ENCODE measurements at places on chromosomes 12 and 14. TPM values are rescaled to one million over a fixed set of nuclear protein-coding genes. Genes with fewer than 3 reads are reported as not detected.

DNA sequence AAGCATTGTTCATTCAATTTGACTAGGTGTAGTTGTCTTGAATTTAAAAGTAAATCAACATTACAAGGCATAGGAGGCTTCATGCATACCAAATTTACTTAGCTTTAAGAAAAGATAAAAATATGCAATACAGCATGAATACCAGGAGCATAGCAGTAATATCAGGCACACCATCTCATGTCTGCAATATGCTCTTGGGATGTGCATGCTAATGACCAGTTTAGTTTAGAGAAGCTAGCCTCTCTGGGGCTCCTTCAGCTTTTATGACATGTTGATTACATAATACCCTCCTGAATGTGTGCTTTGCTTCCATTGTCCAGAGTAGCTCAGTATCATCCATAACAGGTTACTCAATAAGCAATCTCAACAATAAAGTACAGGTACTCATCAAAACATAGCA lies 497.2 kb downstream of the FLRT2 start:
- no peaks in the 10 kb centered on the region for H3K36me3 ChIP-seq
- no peak overlapping the region for H3K4me3 ChIP-seq
- no peak overlapping the region for H3K27ac ChIP-seq
- DNase-seq: no peak

- DNase-seq: no peak
- no peaks in the 10 kb centered on the region for H3K27me3 ChIP-seq
- H3K4me3 ChIP-seq: no peak overlapping the region
- peak overlapping the region; percentile 91 for H3K27ac ChIP-seq
- H3K4me1 ChIP-seq: peaks cover 20% of the 10 kb centered on the region
- H3K36me3 ChIP-seq: no peaks in the 10 kb centered on the region
Observed at GRCh38 chr12:108691998-108692808, 39.1 kb downstream of the CORO1C start.

The TSHR gene
- 0.87 TPM for total RNA-seq

GRCh38 chr12:127150028-127150427 lies 1116.9 kb upstream of the TMEM132C start:
- no peak overlapping the region for H3K27ac ChIP-seq
- peaks cover 8% of the 10 kb centered on the region for H3K4me1 ChIP-seq
- no peak overlapping the region for H3K4me3 ChIP-seq
- H3K36me3 ChIP-seq: no peaks in the 10 kb centered on the region
- DNase-seq: no peak

DNA sequence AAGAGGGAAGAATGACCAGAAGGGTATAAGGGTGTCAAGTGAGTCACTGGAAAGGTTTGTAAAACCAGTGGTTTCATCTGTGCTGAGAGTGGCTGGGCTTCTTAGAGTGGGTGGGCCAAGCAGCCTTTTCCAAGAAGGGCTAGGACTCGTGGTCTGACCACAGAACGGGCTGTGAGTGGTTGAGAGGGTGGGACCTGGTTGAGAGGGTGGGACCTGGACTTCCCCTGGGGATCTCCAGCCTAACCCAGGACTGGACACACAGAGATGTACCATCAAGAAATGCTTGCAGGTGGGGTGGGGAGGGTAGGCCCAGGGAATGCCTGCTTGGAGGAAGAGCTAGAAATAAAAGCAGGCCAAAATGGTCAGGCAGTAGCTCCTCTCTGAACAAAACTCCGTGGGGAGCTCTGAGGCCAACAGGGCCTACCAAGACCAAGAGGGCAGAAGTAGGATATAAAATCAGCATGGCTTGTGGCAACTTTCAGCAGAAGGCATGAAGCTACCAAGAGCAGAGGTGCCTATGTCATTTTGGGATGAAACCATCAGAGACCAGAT lies 140.5 kb downstream of the FOXN3 start:
- H3K4me3 ChIP-seq: no peak overlapping the region
- no peak for DNase-seq
- no peaks in the 10 kb centered on the region for H3K27me3 ChIP-seq
- no peaks in the 10 kb centered on the region for H3K36me3 ChIP-seq

DNA sequence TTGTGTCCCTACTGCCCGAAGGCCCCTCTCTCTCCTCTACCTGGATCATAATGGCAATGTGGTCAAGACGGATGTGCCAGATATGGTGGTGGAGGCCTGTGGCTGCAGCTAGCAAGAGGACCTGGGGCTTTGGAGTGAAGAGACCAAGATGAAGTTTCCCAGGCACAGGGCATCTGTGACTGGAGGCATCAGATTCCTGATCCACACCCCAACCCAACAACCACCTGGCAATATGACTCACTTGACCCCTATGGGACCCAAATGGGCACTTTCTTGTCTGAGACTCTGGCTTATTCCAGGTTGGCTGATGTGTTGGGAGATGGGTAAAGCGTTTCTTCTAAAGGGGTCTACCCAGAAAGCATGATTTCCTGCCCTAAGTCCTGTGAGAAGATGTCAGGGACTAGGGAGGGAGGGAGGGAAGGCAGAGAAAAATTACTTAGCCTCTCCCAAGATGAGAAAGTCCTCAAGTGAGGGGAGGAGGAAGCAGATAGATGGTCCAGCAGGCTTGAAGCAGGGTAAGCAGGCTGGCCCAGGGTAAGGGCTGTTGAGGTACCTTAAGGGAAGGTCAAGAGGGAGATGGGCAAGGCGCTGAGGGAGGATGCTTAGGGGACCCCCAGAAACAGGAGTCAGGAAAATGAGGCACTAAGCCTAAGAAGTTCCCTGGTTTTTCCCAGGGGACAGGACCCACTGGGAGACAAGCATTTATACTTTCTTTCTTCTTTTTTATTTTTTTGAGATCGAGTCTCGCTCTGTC lies 1.8 kb downstream of the INHBE start:
- H3K27ac ChIP-seq: no peak overlapping the region
- DNase-seq: no peak
- H3K27me3 ChIP-seq: no peaks in the 10 kb centered on the region
- H3K4me3 ChIP-seq: no peak overlapping the region

DNA sequence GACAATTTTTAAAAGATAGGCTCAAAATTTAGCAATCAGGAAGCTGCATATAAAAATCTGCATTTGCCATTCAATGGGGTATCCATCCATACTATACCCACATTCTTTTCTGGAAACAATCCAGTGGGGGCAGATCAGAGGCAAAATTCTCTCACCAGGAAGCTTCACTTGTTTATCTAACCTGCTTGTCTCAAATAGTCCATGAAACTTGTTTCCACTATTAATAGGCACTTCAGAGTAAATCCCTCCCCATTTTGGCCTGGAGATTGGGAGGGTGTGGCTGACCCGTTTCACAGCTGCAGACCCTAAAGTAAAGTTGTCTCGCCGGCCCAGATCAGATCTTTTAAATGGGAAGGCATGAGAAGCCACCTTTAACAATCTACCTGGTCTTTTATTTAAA lies 139.4 kb upstream of the CPNE8 start:
- H3K4me3 ChIP-seq: no peak overlapping the region
- H3K4me1 ChIP-seq: no peaks in the 10 kb centered on the region
- no peaks in the 10 kb centered on the region for H3K27me3 ChIP-seq

- H3K4me3 ChIP-seq: no peak overlapping the region
- H3K4me1 ChIP-seq: no peaks in the 10 kb centered on the region
- H3K27ac ChIP-seq: no peak overlapping the region
- DNase-seq: no peak
- no peaks in the 10 kb centered on the region for H3K27me3 ChIP-seq
Observed at GRCh38 chr14:52279408-52279807, 11.9 kb downstream of the PTGDR start.

- no peaks in the 10 kb centered on the region for H3K36me3 ChIP-seq
- peak overlapping the region; percentile 87 for H3K27ac ChIP-seq
- no peaks in the 10 kb centered on the region for H3K27me3 ChIP-seq
- peak overlapping the region; percentile 67 for H3K4me3 ChIP-seq
- no peaks in the 10 kb centered on the region for H3K4me1 ChIP-seq
Observed at GRCh38 chr14:61750708-61751474, 11.3 kb upstream of the SNAPC1 start.

The SLC25A47 gene
- 0.37 TPM for total RNA-seq

The AQP2 gene
- total RNA-seq: 1.9 TPM

DNA sequence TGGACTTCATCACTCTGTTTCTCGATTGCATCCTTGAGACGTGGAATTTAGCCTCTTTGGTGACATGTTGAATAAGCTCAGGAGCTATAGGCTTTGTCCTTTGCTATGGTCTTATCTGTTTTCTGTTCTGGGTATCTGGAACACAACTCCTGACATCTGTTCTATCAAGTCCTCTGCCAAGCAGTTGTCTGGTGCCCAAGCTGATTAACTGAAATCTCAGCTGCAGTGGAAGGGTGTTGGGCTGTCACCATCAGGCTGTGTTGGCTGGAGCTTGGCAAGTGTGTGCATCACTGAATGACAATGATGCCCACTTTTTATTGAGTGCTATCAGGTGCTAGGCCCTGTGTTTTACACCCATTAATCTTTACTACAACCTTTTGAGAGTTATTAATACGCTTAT lies 77.8 kb downstream of the SMOC1 start:
- no peaks in the 10 kb centered on the region for H3K36me3 ChIP-seq
- no peaks in the 10 kb centered on the region for H3K27me3 ChIP-seq
- no peak overlapping the region for H3K27ac ChIP-seq
- H3K4me1 ChIP-seq: no peaks in the 10 kb centered on the region

The STYK1 gene
- 0.24 TPM for total RNA-seq

DNA sequence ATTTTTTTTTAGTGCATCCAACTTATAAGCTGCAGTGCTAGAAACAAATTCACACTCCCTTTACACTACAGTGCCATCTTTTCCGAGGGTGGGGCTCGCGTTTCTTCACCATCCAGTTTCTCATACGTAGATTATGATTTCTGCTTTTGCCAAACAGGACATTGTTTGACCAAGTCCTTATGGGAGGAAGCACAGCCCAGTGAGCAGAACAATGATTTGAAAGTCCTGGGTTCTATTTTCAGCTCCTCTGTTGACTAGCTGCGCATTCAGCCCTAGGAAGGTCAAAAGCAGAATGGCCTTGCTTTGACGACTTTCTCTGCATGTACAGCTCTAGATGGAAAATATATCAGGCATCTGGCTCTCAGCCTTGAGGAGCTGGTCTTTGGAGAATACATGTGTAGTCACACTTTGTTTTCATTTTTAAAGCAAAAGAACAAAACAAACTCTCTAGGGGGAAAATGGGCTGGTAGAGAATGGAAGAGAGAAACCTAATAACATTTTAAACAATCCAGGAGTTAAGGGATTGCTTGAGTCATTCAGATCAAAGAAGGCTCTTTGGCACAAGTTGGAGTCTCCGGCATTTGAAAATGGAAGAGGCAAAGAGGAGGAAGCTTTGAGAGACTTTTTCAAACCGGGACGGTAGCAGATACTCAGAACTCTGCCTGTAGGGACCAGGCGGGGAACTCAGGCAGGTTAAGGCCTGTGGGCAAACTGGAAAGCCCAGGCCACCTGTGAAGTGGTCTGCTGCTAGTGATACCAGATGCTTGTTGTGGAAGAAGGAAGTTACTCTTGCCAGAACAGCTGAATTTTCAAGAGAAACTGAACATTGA lies 257.3 kb upstream of the PLEKHG7 start:
- no peaks in the 10 kb centered on the region for H3K36me3 ChIP-seq
- peaks cover 6% of the 10 kb centered on the region for H3K4me1 ChIP-seq
- no peak overlapping the region for H3K4me3 ChIP-seq
- no peaks in the 10 kb centered on the region for H3K27me3 ChIP-seq
- DNase-seq: no peak

- DNase-seq: no peak
- H3K36me3 ChIP-seq: no peaks in the 10 kb centered on the region
- H3K27me3 ChIP-seq: no peaks in the 10 kb centered on the region
Observed at GRCh38 chr14:95421741-95422140, 94.7 kb downstream of the SYNE3 start.

DNA sequence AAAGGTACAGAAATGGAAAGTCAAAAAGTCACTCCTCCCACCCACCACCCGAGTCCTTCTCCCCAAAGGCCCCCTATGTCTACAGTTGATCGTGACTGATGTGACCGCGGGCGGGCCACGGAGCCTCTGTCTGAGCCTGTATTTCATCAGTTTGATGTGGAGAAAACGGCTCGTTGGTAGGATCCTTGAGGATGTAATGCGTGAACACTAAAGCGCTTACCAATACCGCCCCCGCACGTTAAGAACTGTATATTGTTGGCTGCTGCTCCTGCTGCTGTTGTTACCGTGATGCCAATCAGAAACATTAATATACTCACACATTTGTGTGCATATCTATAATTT lies 24.6 kb upstream of the UBC start:
- H3K4me3 ChIP-seq: peak overlapping the region; percentile 66
- H3K36me3 ChIP-seq: no peaks in the 10 kb centered on the region
- H3K27me3 ChIP-seq: no peaks in the 10 kb centered on the region
- H3K27ac ChIP-seq: peak overlapping the region; percentile 91
- peak; percentile 81 for DNase-seq

DNA sequence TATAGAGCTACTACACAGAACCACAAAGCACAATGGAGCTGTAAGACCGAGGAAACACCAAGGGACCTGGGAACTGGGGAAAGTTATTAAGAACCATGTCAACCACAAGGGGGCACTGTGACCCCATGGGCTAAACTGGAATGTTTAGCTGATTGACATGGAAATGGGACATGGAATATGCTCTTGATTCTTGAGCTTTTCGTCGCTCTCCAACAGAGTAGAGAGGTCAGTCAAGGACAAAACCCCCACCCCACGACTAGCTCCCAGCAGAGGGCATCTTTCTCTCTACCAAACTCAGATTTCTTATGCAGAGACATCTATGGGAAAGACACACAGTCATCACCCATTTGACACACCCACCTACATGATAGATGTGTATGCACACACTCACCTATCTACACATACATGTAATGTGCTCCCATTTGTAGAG lies 10.1 kb downstream of the NDRG2 start:
- no peak overlapping the region for H3K4me3 ChIP-seq
- no peaks in the 10 kb centered on the region for H3K36me3 ChIP-seq

The BATF gene
- 2.9 TPM for total RNA-seq

DNA sequence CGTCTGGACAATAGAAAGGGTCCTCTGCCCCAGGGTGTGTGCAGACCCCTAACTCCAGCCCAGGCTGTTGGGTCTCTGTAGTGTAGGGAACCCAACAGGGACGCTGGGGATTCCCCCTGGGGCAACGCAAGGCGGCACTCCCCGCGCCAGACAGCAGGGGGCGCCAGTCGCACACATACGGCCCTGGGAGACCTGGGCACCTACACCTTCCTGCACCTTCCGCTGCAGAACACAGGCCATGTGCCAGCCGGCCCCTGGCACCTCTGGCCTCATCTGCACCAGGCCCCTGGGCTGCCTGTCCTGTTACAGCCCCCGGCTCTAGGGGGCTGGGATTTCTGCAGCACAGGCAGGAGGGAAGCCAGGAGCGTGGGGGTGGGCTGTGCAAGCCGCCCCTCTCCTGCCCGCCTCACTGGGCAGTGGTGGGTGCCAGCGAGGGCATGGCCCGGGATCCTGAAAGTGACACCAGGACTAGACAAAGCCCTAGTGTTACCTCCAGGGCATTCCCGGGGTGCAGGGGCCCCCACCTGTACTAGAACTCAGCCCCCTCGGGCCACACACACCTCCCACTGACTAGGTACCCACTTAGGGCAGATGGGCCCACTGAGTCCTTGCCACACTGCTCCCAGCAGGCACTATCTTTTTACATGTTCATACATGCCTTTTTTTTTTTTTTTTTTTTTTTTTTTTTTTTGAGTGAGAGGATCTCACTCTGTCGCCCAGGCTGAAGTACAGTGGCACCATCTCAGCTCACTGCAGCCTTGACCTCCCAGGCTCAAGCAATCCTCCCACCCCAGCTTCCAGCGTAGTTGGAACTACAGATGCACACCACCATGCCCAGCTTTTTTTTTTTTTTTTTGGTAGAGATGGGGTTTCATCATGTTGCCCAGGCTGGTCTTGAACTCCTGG lies 37.5 kb downstream of the CCNK start:
- DNase-seq: peak; percentile 77
- no peaks in the 10 kb centered on the region for H3K27me3 ChIP-seq
- H3K36me3 ChIP-seq: no peaks in the 10 kb centered on the region
- H3K27ac ChIP-seq: no peak overlapping the region
- no peak overlapping the region for H3K4me3 ChIP-seq
- peaks cover 22% of the 10 kb centered on the region for H3K4me1 ChIP-seq

All from testis (tissue), 5 donors.